Amygdala (tissue), 56 donors: ENCODE measurements at places on chromosomes 1 and 21.

GRCh38 chr1:119602169-119602568 is 45.9 kb downstream of the ZNF697 start:
- no peak for DNase-seq

GRCh38 chr1:65658122-65658521 is 134.6 kb upstream of the PDE4B start:
- DNase-seq: no peak

DNA sequence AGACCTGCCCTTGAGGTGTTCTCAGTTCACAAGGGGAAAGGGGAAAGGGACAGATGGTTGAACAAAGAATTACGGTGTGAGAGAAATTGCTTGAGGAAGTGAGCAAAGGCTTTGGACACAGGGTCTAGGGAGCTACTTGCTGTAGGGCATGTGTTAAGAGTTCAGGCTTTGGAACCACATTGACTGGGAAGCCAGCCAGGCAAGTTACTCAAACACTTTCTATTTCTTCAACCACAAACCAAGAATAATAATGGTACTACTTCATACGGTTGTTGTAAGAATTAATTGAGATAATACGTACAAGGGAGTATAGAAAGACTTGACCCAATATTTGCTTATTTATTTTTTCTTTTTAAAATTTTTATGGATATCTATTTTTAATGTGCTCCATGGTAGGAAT is 26.6 kb downstream of the AK4 start:
- peak; percentile 29 for DNase-seq

DNA sequence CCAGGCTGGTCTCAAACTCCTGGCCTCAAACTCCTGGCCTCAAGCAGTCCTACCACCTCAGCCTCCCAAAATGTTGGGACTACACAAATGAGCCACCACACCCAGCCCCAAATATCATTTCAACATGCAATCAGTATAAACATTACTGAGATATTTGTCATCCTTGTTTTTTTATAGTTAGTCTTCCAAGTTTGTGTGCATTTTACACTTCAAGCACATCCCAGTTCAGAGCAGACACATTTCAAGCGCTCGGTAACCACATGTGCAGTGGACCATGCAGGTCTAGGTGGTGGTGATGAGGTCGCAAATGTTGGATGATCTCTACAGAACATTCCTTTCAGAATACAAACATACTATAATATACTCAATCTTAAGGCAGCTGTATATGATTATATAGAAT is 23.8 kb upstream of the APP start:
- no peak for DNase-seq

DNA sequence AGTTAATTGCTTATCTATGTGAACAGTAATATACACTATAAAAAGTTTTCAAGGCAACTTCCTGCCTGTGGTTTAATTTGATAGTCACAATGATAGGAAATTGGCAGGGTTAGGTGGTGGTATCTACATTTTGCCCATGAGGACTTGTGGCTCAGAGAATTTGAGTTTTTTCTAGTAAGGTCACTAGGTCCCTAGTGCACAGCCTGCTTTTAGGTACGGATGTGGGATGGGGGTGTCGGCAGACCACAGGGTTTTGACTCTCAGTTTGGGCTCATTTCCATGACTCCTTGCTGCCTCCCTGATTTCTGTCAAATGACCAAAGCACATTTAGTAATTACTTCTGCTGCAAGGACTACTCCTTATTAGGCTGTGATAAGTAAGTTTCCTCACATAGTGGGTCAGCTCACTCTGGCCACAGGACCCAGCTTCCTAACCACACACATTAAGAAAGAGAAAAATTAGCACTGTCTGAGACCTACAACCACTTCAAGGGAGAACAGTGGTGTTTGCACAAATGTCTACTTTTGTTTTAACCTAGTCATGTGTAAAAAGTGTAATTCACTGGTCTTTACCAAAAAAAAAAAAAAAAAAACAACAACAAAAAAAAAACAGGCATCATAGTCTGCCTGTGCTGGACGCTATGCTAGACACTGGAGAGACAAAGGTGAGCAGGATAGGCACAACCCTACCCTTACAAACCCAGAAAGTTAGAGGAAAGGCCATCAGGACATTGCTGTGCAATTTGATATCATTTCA is 43.7 kb downstream of the MRPL39 start:
- DNase-seq: no peak

DNA sequence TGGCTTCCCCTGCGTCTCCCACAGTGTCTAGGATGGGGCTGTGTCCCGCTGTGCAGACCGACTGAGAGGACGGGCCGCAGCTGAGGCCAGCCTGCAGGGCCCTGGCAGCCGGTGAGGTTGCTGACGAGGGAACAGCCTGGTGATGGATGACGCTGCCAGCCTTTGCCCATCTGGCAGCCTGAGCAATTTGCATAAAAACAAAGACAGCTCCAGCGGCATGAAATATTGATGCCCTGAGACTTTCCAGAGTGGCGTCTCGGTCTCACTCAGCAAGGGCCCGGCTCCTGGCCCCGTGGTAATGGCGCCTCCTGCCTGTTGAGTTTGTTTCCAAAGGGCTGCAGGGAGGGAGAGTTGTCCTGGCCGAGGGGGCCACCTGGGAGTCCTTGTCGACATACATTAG is 19.1 kb upstream of the KCNA10 start:
- DNase-seq: peak; percentile 53

DNA sequence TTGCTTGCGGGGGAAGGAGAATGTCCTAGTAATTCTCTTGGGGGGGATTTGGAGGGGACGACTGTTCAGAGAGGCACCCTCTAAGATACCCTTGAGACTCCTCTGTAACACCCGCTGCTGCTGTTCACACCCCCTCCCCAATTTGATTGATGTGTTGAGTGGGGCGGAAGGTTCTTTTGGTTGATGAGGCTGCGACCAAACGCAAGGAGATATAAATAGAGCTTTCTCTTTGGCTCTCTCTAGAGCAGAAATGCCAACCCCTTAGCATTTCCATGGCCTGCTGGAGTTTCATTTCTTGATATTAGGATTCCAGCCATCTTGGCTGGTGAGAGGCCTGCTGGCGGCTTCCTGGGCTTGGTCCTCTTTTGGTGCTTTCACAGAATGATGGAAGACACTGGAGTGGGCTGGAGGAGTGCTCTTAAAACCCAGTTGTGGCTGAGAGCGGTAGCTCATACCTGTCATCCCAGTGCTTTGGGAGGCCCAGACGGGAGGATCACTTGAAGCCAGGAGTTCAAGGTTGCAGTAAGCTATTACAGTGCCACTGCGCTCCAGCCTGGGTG is 2.0 kb downstream of the PIK3CD start:
- DNase-seq: no peak
